ENCODE measurements at places on chromosomes 1 and 21.

GRCh38 chr1:37167479-37167878 lies 133.2 kb upstream of the GRIK3 start:
- no peak for DNase-seq

GRCh38 chr1:22919341-22920025 lies 53.2 kb downstream of the LACTBL1 start:
- DNase-seq = peak; percentile 45

- no peak for DNase-seq
These were observed 704 bp downstream of the ALG6 start for GRCh38 chr1:63368131-63368530.

DNA sequence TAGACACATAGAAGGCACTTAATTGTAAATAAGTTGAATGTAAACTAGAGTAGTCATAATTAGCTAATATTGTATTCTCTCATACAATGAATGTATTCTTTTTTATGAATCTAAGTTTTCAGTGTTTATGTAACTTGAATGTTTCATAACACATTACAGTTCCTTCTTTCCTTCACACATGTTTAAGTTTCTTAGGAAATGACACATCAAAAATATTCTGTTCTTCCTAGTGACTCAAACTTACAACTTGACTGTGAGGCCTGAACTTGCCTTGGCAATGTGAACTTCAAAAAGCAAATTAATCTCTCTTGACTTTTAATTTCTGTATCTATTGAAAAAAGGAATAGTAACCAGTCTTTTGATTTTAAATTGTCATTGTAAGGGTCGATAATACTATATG lies 700.1 kb downstream of the KCNT2 start:
- DNase-seq = no peak

- DNase-seq = no peak
These were observed 77.1 kb downstream of the XCL2 start for GRCh38 chr1:168466714-168467131.

GRCh38 chr21:16773206-16773605 lies 739.6 kb upstream of the CXADR start:
- DNase-seq = no peak

DNA sequence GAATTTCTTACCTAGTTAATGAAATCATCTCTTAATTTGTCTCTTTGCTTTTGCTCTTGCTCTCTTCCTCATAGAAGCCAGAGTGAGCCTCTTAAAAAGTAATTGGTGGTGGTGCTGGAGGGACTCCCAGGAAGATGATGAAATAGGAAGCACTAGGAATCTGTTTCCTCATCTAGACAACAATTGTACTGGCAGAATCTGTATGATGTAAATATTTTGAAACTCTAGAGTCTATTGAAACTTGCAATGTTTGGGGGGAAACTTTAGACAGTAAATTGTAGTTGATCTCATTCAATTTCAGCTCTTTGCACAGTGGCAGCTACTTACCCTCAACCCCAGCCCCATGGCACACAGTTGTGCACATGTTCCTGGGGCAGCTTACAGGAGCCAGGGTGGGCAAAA lies 10.6 kb downstream of the RGSL1 start:
- no peak for DNase-seq

DNA sequence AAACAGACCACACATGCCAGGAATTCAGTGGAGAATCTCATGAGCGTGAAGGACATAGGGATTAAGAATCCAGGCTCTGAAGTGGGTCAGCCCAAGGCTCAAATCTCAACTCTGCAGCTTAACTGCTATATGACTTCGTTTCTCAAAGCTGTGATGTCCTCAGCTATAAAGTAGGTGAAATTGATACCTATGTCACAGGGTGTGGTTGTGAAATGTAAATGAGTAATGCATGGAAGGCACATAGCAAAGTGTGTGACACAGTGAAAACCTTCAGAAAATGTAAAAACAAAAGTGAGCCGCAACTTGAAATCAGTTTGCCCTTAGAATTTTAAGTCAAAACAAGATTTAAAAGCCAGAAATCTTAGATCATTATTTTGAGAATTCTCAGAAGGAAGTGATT lies 145.7 kb upstream of the PRMT6 start:
- no peak for DNase-seq

GRCh38 chr1:100810360-100810759 lies 84.3 kb downstream of the EXTL2 start:
- no peak for DNase-seq

DNA sequence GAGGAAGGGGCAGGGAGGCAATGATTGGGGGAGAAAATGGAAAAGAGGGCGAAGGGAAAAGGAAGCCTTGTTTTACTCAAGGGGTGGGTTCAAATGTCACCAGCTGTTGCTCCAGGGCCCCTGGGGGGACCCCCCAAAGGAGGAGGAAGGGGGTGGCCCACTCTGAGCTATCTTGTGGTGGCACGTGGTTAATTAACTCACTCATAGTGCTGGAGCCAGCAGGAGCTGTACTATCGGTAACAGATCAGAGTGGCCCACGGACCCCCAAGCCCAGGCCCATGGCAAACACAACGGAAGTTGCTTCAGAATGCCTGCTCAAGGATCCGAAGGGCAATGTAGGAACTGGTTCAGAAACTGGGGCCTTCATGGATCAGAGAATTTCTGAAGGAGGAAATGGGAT lies 7.2 kb downstream of the TFF2 start:
- DNase-seq = no peak

DNA sequence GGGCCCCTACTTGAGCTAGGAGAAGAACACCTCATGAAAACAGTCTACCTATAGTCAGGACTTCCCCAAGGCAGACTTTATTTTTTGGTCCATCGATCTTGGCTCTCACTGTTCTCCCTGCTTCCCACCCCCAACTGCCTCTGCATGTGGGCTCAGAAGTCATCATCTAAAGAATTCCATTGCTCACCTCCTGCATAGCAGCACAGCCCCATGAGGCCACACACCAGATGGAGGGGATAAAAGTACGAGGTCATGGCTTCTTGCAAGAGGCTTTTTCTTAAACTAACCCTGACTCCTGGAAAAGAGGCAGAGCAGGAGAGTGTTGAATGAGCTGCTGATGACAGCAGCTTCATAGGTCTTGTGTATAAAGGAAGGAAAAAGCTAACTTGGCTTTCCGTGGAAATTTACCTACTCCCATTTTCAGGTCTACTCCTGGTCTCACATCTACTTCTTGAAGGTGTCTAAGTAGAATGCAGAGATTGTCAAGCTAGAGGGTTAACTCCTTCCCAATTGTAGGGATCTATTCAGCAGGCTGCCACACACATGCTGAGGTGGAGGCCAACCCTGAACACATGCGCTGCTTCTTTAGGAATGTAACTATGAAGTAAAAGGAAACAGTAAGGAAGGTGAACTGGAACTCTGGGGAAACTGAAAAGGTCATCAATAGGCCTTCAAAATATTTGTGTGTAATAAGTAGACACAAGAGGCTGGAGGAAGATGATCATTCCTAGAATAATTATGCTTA lies 18.7 kb downstream of the WNT2B start:
- peak; percentile 66 for DNase-seq

GRCh38 chr1:96660503-96660902 lies 61.1 kb upstream of the PTBP2 start:
- peak; percentile 16 for DNase-seq

GRCh38 chr1:159755451-159756007 lies 25.2 kb upstream of the DUSP23 start:
- no peak for DNase-seq

DNA sequence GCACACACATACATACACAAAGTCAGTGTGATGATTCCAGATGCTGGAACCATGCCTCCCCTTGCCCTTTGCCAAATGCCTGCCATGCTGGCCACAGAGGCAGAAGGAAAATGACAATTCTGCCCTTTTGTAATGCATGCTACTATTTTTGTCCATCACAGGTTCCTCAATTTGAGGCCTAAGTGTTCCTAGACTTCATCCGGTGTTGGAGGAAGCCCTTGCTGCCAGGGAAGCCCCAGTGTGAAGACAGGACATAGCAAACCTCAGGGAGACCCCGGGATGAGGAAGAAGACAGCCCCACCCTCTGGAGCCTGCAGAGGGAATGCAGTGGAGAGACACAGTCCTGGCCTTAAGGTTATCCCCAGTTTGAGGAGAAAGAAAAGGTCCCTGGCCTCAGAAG lies 14.4 kb downstream of the PRR9 start:
- DNase-seq = no peak

DNA sequence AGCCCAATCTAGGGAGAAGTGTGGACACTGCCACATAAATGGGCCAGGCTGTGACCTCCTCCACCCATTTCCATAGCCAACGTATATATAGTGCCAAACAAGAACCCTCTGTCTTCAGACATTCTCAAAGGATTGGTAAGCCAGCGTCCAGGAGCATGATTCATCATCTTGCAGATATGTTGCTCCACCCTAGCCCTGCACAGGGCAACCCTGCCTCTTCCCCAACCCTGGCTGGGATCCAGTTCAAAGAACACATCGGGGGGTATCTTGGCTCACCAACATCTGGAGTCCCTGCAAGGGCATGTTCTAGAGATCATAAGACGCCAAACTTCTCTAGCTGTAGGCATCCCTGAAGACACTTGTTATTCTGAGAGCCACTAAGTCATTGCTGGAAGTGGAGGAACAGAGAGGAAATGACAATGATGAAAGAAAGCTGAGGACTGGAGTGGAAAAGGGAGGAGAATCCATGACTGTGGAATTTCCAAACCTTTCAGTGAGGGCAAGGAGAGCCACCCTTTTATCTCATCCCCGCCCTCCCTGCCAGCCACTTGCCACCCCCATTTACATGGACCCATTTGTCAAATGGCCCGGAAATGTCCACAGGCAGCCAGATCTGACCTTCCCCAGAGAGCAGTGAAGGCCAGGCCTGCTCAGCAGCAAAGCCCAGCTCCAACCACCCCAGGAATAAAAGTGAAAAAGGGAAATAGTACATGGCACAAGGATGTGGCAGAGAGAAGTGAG lies 144.1 kb upstream of the CTTNBP2NL start:
- DNase-seq = peak; percentile 62

- no peak for DNase-seq
These were observed 173.0 kb downstream of the PGBD5 start for GRCh38 chr1:230253150-230253549.

DNA sequence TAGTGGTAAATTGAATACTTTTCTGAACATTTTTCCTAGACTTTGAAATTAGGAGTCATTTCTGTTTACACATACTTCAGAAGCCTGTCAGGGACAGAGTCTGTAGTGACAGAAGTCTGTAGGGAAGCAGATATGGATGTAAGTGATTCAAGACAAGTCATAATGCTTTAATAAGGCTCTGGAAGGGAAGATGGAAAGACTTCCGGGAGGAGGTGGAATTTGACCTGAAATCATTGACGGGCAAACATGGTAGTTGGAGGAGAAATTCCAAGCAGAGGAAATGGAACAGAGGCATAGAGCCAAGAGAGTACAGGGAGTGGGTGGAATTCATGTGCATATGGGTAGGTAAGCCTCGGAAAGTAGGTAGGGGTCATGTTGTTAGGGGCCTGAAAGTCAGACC lies 22.5 kb downstream of the CAMTA1 start:
- no peak for DNase-seq

Measured in RCC 7860 (cell line).